Stimulated activated CD4-positive, alpha-beta T cell treated with anti-CD3 and anti-CD28 coated beads, Interleukin-15, amount 100 ng/mL, for 48 hours (primary cell): ENCODE measurements at places on chromosomes 3 and 15.

- DNase-seq: no peak
Observed at GRCh38 chr3:43194069-43194468, 88.2 kb upstream of the POMGNT2 start.

DNA sequence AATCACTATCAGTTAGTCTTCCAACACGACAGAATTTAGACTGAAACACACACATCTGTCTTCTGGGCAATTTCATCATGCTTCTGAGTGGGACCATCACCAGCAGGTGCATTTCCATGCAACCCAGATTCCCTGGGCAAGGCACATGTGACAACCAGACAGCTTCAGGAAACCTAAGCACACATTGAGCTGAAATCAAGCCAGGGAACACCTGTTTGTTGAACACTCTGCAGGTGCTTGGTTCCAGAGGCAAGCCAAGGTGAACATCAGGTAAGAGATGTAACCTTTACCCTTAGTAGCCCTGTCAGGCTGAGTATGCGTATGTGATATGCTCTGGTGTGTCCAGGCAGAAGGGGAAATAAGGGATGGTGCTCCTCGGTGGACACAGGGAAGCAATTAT lies 3.3 kb upstream of the PSMD2 start:
- DNase-seq: no peak

DNA sequence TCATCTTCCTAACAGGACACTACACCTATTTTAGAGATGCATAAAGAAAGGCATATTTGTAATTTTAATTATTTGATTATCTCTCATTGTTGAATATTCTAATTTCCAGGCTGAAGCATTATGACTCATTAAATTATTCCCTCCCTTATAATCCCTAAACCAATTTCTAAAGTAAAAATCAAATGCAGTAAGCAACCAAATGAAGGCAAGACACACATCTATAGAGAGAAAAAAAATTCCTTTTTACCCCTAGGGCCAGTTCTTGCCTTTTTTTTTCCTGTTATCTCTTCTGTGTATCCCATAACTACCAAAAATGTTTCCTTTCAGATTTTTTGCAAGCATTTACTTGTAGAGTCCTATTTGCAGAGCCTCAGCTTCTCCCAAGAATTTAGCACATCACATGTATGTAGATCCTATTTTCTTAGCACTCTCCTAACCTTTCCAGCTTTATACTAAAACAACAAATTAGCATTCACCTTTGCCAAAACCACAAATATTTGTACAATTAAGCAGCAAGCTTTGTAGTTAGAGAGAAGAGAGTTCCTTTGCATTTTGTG lies 177.9 kb downstream of the SATB1 start:
- no peak for DNase-seq

GRCh38 chr3:66885326-66886000 lies 112.6 kb upstream of the KBTBD8 start:
- no peak for DNase-seq

GRCh38 chr15:60733196-60733595 lies 254.3 kb upstream of the ICE2 start:
- DNase-seq: peak; percentile 7

- DNase-seq: no peak
Observed at GRCh38 chr15:94404733-94405283, 173.4 kb downstream of the MCTP2 start.

GRCh38 chr3:54434756-54435155 lies 312.4 kb downstream of the CACNA2D3 start:
- no peak for DNase-seq

DNA sequence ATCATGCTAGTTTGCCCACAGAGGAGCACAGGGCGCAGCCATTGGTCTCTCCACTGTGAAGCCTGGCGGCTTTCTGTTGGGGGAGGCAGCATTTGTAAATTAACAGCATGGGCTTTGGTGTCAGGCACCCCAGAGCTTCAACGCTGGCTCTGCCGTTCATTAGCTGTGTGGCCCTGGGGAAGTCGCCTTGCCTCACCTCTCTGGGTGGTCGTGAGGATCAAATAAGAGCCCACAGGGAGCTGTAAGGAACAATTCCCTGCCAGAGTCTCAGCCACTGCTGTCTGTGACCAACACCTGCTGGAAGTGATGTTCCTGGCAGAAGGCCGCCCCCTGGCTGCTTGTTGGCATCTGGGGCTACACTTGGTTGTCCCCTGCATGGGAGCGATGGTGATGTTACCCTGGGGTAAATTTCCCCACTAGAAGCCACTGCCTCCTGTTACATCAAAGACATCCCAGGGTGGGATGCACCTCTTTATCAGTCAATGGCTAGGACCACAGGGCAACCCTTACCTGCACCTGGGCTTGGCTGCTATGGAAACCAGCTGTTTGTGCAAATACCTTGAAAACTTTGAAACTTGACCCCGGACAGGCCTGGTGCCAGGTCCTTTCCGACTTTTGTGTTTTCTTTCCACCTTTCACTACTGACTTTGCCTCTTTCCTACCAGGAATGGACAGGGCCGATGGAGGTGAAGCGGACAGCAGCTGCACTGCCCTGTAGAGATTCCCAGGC lies 36.9 kb downstream of the DNASE1L3 start:
- DNase-seq: no peak

DNA sequence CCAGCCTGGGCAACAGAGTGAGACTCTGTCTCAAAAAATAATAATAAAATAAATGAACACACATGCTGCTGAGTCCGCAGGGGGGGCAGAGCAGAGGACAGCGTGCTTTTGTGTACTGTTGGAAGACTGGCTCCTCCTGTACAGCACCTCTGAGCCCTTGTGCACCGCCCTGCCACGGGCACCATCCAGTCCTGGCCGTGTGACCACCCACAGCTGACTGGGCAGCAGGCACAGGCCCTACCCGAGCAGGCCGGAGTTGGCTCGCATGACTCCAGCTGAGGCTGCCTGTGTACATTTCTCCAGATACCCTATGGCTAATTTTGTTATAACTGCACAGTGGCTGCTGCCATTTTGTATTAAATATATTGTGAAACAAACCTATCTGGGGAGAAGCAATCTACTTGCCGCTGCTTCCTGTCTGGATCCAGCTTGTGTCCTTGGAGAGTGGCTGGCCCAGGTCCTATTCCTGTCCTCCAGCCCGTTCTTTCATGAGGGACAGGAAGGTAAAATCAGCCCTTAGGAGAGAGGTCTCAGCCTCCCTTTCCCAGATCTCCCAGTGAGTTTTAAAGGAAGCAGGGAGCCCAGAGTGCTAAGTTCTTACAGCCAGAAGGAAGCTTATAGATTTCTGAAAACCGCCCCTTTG lies 14.6 kb downstream of the IVD start:
- no peak for DNase-seq

- no peak for DNase-seq
Observed at GRCh38 chr3:15631426-15632211, 30.1 kb downstream of the BTD start.

GRCh38 chr3:57354768-57355167 lies 62.3 kb upstream of the ASB14 start:
- DNase-seq: no peak

DNA sequence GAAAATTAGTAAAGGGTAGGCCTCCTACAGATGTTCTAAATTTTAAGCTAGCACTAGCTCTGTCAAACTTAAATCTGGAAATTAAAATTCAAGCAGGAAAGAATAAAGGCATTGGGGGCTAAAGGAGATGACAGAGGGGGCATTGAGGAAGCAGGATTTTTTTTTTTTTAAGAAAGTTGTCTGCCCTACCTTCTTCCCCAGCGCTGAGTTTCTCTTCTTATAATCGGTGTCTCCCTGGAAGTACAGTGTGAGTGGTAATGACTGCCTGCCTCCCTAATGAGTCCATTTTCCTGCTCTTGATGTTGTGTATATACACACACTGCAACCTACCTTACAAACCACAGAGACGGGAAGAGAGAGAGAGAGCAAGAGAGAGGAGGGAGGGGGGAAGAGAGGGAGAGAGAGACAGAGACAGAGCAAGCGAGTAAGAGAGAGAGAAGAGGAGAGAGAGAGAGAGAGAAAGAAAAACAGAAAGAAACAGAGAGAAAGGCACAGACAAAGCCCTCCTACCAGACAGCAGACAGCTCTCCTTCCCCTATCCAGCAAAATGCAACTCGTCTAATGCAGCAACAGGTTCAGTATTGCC lies 47.0 kb downstream of the ZBTB20 start:
- no peak for DNase-seq

- no peak for DNase-seq
Observed at GRCh38 chr3:99960941-99961340, 143.3 kb downstream of the CMSS1 start.
